ENCODE measurements at places on chromosomes 13 and 19.

DNA sequence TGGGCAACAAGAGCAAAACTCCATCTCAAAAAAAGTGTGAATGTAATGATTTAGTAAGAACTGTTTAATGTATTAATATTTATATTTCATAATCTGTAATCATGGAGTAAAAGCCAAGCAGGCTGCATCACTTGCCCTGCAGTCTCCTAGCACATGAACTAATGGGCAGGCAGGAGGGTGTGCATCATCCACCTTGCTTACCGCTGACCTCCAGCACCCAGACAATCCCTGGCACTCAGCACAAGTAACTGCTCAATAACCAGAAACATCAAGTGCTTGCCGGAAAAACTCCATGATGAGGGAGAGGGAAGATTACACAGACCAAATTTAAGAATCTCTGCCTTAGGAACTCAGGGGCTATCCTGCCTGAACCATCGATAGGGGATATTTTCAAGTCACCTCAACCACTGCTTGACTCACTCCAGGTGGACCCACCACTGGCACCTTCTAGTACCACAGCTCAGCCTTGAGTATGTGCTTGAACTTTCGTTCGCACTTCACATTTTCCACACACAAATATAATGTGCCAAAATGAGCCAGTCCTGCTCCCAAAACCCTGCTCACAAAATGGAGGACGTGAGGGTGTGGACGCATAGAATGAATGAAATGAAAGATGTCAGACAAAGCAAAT lies 18.6 kb downstream of the BRD4 start:
- DNase-seq, result no peak

GRCh38 chr13:41136396-41137031 lies 3.9 kb upstream of the KBTBD6 start:
- no peak for DNase-seq

- no peak for DNase-seq
These were observed 2.8 kb downstream of the SOHLH2 start for GRCh38 chr13:36211567-36211966.

DNA sequence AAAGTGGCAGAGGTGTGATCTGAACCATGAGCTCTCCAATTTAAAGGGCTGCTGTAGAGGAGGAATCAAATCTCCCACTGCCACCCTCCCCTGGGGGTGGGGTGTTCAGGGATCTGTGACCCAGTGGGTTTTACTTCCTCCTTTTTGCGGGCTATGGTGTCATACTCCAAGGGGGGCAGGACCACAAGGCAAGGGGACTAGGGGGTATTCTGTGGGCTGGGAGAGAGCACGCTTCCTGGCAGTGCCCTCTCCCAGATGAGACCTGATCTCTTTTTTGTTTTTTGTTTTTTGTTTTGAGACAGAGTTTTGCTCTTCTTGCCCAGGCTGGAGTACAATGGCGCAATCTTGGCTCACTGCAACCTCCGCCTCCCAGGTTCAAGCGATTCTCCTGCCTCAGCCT lies 10.3 kb downstream of the PLD3 start:
- DNase-seq, result peak; percentile 62

- no peak for DNase-seq
These were observed 305.8 kb downstream of the MTUS2 start for GRCh38 chr13:29125934-29126424.

GRCh38 chr13:41418027-41418426 lies 39.3 kb upstream of the RGCC start:
- no peak for DNase-seq

GRCh38 chr19:2181633-2181997 lies 17.9 kb downstream of the DOT1L start:
- DNase-seq, result no peak

DNA sequence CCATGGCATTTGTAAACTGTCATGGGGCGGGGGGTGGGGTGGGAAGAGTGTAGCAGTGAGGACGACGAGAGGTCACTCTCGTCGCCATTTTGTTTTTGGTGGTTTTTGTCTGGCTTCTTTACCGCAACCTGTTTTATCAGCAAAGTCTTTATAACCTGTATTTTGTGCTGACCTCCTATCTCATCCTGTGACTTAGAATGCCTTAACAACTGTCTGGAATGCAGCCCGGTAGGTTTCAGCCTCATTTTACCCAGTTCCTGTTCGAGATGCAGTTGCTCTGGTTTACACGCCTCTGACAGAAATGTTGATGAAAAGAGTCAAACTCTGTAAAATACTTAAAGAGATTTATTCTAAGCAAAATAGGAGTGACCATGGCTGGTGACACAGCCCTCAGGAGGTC lies 852.0 kb downstream of the DACH1 start:
- no peak for DNase-seq
